Stimulated activated CD8-positive, alpha-beta memory T cell treated with anti-CD3 and anti-CD28 coated beads, Interleukin-4, amount 100 ng/mL, for 4 hours (primary cell): ENCODE measurements at places on chromosomes 7 and 10.

GRCh38 chr10:105974803-105975456, 1189.6 kb downstream of the SORCS1 start:
- DNase-seq: no peak

DNA sequence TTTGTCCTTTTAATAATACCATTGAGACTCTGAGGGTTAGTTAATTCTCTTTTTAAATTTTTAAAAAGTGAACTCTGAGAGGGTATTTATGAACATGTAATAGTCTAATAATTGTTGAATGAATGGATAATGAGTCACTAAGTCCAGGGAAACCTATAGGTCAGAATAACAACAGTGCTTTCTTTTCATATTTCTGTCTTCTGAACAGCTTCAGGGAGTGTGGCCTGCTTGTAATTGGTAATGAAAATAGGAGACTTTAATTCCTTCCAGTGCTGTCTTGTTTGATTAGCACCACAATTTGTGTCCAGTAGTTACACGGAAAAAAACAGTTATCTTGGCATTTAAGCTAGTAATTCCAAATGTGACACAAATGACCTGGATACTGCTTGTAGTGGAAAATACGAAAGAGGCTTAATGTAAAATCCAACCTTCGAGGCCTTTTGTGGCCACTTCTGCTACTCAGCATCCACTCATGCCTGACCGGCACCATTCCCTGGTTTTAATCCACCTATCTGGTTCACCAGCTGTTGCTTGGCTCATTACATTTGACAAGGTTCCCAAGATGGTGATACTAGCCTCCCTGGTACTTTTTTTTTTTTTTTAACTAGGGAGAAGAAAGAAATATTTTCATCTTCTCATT, 149.3 kb upstream of the IMMP2L start:
- no peak for DNase-seq

GRCh38 chr10:8137272-8137681, 82.8 kb downstream of the GATA3 start:
- DNase-seq: no peak

GRCh38 chr10:12650122-12650521, 300.8 kb downstream of the CAMK1D start:
- DNase-seq: no peak

DNA sequence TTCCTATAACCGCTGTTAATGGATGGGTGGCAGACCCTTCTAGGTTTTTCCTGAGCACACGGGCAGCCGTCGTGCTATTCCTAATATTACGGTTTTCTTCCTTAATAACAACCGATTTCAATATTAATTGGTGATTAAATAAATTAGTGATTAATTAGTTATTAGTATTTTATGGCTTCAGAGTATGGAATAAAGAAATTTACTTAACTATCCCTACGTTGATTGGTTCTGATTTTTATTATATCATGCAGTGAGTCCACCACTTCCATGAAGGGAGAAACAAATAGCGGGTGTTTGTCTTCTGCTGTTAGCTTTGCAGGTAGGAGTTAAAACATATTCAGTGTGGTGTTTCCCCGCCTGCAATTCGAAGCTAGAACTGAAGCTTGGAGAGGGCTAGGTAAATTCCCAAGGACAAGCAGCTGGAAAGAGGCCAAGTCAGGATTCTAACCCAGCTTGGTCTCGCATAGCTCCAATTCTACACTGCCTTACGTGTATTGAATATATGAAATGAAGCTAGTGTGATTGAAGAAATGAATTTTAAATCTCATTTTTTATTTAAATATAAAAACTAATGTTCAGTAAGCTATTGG, 928 bp upstream of the CSTF2T start:
- DNase-seq: no peak

DNA sequence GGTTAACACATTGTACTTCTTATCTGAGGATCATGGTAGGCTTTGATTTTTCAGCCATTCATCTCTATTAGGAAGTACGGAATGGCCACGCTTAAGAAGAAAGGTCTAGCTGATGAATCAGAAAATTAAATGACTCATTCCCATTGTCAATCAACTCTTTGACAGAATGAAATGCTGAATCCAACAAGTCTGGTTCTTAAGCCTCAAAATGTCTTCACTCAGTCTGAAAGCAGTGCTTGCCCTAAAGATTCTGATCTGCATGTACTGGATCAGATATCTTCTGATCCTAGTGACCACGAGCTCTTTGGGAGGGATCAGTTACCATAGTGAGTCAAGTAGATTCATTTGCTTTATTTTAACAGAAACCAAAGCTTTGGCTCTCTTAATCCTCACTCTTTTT, 5.7 kb upstream of the CELF2 start:
- no peak for DNase-seq

GRCh38 chr10:50600831-50601477, 22.8 kb downstream of the SGMS1 start:
- DNase-seq: no peak

DNA sequence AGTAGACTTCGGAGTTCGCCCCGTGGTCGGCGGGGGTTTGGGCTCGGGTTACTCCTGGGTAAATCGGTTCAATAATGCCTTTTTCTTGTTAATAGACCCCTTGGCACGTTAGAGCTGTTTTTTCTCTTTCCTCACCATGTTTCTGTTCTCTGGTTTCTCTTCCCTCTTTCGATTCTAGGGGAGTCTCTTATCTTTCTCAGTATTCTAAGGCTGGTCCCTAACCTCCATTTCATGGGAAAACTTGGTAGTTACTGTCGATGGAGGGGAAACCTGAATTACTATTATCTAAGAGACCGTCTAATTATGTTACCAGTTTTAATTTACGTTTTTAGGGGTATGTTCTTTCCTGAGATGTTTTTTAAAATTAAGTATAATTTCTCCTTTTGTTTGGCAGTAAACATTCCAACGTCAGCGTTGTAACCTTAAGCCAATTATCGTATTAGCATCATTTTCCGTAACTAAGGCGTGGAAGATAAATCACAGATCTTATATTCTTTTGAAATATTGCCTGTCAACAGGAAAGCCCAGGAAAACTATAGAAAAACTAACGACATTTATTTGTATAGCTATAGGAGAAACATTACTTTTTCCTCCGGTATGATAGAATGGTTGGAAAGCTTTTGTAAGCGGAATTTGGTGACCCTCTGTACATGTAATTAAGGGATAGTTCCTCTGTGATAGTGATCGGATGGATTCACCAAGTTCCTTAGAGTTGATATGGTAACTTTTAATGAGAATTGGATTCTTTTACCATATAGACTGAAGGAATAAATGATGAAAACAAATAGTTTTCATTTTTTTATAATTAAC, 847 bp downstream of the BTAF1 start:
- DNase-seq: no peak

- no peak for DNase-seq
Measured at GRCh38 chr10:117256910-117257309, 16.0 kb downstream of the SLC18A2 start.

DNA sequence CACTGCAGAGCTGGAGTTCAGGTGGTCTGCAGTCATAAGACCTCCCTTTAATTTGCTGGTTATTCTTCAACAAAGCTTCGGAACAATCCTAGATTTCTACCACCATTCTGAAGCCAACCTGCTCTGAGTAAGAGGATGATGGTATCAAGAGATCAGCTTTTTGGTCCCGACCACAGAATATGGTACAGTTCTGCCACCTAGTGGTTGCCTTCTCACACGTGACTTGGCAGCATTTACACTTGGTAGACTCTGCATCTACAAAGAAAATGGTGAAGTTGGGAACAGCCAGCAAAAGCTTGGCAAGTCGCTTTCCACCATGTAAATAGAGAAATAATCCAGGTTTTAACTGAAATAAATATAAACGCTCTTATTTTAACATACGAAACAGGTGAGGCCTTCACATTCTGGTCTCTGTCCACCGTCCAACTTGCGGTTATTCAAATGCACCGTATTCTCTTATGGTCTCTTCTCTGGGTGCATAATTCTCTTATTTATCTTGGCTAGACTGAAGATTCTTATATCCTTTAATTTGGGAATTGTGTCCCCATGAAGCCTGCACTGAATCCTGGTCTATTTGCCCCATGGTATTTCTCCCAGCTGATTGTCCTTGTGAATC, 173.9 kb upstream of the GRM3 start:
- no peak for DNase-seq

DNA sequence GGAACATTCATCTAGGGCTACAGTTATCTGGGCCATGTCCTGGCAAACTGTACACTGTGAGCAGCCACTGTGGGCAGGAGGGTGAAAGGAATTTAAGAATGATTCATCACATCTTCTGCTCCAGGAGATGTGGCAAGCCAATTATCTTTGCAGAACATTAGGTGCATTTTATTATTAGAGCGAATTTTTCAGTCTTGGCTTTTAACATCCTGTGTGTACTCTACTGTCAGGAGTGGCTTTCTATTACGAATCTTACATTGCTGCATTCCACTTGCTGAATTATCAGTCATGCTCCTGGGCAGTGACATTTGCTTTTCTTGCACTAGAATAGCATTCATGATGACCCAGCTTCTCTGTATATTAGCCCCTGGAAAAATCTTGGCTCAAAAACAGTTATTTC, 109.2 kb upstream of the TARP start:
- no peak for DNase-seq

- DNase-seq: no peak
Measured at GRCh38 chr10:132066812-132067211, 1.1 kb downstream of the JAKMIP3 start.

- DNase-seq: no peak
Measured at GRCh38 chr7:26393818-26394217, 102.2 kb downstream of the SNX10 start.

- no peak for DNase-seq
Measured at GRCh38 chr10:110040108-110040507, 32.3 kb downstream of the ADD3 start.

DNA sequence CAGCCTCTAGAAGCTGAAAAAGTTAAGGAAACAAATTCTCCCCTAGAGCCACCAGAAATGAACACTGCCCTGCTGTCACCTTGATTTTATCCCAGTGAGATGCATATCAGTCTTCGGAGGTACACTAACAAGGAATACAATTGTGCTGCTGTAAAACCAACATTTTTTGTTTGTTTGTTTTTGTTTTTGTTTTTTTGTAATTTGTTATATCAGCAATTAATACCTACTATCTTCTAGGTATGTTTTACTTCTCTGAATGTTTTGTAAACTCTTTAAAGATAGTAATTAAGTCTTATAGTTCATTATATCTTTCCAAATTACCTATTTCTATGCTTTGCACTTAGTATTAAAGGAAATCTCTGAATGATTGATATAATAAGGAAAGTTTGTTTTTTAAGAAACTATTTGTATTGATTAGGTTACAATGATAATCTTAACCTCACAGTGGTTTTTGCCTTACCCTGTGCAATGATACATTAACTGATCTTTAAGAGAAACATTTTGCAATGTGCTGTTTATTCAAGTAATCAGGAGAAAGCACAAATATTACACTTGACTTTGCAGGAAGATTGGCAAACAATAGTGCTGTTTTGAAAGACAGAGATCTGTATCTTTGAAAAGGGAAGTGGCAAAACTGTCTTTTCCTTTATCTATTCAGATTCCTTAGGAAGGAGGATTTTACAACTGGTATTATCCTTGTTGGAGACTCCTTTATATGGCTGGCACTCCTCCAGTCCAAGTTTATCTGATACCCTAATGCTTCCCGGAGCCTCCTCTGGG, 11.3 kb upstream of the HGF start:
- no peak for DNase-seq

DNA sequence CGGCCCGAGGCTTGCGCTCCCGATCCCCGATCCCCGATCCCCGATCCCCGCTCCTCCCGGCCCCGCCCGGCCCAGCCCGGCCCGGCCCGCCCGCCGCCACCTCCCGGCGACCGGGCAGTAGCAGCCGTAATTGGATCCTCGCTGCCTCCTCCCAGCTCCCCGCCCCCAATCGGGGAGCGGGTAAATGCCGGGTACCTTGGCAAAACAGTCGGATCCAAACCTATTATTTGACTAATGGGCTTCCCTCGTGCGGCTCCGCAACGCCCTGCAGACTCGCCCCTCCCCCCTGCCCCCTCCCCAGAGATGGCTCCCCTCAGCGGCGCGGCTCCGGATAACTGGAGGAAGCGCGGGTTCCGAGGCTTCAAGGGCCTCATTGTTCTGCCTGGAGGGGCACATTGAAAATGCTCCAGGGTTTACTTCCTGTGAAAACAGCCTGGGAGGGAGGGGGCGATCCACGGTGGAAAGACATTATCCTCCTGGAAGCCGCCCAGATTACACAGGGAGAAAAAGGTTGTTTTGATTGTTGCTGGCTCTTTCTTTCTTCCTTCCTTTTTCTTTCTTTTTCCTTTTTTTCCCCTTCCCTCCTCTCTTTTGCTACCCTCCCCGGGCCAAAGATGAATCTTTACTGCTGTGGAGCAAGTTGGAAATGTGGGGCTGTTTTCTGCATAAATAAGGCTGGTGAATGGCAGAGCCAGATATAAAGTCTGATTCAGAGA, 94.7 kb upstream of the ZMIZ1 start:
- DNase-seq: peak; percentile 10

DNA sequence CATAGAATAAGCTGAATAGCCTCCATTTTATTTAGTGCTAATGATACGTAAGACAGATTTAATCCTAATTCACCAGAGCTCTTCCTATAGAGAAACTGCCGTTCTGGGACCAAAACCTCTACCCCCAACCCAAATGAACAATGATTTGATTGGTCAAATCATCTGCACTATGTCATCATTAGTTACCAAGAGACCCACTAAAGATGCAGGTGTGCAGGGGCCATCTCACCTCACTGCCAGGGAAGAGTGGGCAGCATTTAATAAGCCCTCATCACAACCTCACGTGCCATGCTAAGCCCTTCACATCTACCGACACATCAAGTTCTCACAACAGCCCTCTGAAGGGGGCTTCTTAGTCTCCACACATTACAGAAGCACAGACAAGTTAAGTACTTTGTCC, 87.0 kb downstream of the VIPR2 start:
- no peak for DNase-seq

GRCh38 chr7:154480817-154481216, 428.6 kb downstream of the DPP6 start:
- DNase-seq: no peak
